Activated naive CD4-positive, alpha-beta T cell treated with anti-CD3 and anti-CD28 coated beads, Interleukin-2, amount 50 U/mL, for 72 hours (primary cell): ENCODE measurements at places on chromosomes 16 and 17.

DNA sequence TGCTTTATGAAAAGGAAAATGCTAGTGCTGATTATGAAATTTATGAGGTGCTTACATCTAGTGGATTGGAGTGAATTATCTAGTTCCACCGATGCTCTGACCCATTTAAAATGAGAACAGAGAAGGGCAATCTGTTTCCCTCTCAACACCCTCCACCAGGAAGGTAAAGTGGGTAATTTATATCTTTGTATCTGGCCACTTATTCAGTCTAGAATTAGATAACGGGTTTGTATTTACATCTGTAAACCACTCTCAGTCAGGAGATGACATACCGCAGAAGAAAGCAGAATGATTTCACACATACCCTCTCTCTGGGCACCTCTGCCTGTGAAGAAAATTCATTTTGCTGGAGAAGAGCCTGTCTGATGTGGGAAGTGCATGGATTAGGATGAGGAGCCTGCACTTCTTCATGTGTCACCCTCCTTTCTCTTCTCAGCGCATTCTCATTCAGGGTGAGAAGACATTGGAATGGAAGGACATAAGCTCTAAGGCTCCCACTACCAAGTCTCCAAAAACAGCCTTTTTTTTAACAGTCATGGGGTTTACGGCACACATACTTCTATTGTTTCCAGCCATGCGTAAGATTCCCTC is 646.7 kb upstream of the SALL1 start:
- DNase-seq: no peak

DNA sequence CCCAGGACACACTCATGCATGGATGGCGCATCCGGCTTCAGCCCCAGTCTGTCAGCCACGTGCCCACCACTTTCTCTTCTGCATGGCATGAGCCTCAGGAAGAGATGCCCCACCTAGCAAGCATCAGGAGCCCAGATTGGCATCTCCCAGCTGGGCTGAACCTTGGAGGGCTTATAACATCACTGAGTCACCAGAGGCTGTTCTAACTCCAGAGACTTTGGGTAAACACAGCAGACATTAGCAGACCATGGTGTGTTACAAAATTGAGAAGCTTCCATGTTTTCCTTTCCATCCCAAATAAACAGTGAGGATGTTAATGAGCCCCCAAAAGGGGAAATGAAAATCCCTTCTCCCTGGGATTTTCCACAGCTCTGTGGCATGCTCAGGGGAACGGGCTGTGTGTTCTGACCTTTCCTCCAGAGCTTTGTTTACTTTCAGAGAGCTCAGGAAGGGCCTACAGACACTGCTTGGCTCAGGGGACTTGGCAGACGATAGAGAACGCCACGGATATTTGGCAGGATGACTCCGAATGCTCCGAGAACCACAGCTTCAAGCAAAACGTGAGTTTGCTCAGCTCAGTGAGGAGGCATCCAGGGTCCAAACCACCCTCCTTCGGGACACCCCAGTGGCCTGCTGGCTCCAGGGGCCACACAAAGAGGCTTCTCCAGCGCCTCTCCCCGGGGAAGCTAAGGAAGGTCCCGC is 16.5 kb downstream of the GLP2R start:
- DNase-seq: no peak

- DNase-seq: no peak
Observed at GRCh38 chr17:81517009-81517338, 4.4 kb upstream of the ACTG1 start.

- no peak for DNase-seq
Observed at GRCh38 chr17:7742729-7743128, 25.2 kb downstream of the DNAH2 start.

GRCh38 chr16:19912455-19913339 is 28.0 kb upstream of the GPRC5B start:
- DNase-seq: no peak

- no peak for DNase-seq
Observed at GRCh38 chr16:9053006-9053601, 38.3 kb upstream of the HAPSTR1 start.

DNA sequence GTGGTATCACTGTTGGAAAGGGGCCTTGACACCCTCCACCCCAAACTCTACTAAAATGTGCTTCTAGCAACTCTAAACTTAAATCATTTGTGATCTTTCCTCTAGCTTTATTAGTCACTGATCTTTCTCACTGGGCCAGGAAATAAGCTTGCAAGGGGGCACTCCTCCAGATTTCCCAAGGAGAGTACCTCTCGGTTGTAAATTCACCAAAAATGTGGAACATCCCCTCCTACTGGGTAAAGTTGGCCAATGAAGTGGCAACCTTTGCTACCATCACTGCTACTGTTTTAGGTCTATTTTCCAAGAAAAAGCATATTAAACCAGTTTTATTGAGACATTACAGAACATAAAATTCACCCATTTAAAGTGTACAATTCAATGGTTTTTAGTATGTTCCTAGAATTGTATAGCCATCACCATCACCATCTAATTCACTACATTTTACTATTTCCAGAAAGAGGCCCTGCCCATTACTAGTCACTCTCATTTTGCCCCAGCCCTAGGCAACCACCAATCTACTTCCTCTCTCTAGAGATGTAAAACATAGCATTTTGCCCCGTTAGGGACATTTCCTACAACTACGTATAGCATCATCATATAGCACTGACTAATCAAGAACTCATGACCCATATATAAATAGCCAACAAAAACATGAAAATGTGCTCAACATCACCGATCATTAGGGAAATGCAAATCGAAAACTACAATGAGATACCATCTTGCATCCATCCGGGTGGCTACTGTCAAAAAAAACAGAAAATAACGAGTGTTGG is 44.6 kb upstream of the ADCY9 start:
- no peak for DNase-seq

DNA sequence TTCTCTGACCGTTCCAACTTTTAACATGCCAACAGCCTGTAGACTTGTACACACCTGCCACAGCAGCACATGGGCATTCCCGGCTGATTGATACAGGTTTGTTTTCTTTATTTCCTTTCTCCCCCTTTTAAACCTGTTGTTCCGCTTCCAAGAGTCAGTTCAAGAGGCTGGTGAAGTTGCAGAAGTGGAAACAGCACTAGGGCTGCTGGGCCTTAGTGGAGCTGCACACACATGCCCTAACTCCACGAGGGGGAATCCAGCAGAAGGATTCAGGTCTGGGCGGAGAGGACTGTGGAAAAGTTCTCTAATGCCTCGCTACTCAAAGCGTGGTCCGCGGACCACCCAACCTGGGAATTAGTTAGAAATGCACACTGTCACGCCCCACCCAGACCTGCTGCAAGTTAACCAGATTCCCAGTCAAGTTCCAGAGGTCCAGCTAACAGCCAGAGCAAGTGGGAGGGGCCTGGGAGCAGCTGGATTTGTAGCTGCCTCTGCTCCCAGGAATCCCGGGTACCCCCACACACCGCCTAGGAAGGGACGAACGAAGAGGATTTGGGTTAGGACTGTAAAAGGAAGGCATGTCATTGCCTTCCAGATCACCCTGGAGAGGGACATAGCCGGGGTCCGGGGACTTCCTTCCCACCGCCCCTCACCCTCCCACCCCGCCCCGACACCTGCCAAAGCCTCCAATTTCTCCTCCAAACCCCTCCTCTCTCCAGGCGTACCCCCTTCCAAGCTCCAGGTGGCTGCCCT is 542 bp downstream of the SLC39A11 start:
- no peak for DNase-seq

- DNase-seq: no peak
Observed at GRCh38 chr17:72542317-72542716, 421.5 kb downstream of the SOX9 start.

DNA sequence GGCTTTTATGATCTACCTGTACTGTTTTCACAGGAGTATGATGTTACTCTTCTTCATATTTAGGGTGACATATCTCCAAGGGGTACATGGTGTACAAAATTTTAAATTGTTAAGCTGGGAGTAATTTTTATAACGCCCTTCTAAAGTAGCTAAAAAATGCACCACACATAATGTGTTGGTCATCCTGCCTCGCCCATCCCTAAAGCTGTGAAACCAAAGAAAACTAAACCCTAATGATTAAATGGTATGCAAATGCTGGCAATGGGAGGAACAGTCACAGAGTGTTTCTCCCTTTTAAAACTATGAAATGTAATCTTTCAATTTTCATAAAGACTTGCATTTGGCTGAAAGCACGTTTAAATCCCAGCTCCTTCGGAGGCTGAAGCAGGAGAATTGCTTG is 2.0 kb upstream of the KRT24 start:
- DNase-seq: no peak

GRCh38 chr16:75433732-75434413 is 570 bp upstream of the CFDP1 start:
- peak; percentile 61 for DNase-seq

DNA sequence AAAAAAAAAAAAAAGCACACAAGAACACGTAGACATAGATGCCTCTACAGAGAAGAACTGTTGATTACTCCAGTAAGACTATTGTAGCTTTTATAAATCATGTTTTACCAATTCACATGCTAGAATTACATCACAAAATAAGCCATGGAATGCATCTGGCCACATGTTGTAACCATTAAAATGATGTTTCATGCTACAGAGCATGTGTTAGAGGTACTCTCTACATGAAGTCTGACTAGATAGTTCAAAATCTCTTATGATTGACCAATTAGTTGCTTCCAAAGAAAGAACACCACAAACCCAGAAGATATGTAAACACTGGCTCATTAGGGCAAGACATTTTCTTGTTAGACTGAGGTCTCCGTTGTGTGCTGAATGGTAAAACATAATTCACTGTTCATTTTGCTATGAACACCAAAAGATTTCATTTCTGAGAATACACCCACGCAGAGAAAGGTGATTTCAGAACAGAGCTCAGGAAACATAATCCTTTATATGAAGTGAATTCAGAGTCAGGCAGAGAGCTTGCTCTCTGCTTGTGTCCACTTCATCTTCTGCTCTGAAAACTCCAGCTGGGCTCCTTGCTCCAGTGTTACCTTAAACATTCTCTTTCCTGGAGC is 411.4 kb upstream of the SOX9 start:
- DNase-seq: no peak

DNA sequence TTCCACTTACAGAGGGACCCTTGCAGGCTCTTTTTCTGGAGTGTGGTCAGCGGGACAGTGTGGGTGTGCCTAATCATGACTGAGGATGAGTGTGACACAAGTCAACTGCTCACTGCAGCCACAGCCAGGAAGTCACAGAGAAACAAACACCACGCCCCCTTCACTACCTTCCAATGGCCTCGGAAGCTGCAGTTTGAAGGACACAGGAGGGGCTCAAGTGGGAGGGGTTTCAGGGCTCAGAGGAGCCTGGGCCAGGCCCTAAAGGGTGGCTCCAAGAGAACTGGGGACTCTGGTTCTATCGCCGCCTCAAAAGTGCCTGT is 116.2 kb upstream of the SDK2 start:
- DNase-seq: no peak
